GM13976 (cell line): ENCODE measurements at places on chromosomes 5 and 9.

DNA sequence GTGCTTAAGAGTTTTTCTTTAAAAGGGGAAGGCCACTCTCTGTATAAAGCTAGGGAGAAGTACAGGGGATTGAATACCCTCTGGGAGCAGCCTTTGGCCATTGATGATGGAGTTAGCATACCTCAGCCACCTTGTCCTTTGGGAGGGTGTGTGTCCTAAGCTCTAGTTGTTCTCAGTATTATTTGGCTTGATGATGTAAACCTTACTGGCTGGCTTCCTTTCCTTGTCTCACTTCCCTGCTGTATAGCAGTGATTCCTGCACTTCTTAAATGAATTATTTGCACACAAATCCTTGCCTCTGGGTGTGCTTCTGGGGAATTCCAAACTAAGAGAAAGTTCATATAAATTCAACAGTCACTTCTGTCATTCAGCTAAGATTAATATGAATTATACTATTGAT is 234.9 kb upstream of the RIOK2 start:
- DNase-seq: no peak

DNA sequence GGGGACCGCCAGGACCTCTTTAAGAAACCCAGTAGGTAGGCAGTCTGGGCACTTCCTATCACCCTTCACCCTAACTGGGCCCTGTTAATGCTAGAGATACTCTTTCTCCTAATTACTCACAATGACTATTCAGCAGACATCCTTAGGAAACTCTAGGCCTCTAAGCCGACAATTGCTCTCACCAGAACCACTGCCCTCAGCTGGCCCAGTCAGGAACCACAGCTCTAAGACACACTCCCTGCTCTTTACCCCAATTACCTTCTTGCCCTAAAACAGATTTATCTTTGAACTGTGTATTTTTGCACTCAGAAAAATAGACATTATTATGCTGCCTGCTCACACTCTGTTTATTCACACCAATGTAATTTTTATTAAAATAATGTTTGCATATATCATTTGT is 432.6 kb upstream of the SLC30A5 start:
- peak; percentile 31 for DNase-seq

GRCh38 chr5:109907189-109907588 is 217.5 kb downstream of the MAN2A1 start:
- DNase-seq: no peak

GRCh38 chr9:17191082-17191481 is 56.2 kb downstream of the CNTLN start:
- no peak for DNase-seq

DNA sequence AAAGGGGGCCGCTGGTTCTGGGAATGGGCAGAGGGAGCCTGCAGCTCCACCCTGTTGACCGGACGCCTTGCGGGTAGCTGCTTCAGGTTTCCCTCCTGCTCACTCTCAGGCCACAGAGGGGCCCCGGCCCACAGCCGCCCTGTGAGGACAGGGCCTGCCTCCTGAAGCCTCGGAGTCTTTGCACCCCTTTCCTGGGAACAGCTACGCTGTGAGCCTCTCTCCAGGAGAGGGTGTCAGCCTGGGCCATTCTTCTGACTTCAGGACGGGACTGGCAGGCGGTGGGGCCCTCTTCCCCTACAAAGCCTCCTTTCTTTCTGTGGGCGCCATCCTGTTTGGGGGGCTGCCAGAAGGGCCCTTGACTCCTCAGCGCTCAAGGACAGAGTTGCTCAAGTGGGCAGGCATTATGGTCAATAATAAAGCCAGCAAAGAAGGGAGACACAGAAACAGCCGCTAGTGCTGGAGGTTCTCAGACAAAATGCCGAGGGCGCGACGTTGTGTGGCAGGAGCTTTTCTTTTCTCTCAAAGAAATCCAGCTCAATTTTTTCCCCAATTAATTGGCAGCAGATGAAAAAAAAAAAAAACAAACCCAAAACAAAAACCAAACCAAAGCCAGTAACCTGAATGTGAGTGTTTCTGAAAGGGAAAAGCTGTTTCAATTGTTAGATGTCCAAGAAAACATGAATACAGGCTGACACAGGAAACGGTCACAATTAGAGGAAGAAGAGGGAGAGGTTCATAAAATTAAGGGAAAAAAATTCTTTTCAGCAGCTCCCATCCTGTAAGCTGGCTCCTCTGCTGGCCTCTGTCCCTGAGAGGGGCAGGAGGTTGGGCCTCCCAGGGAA is 12.8 kb upstream of the SLC25A51 start:
- DNase-seq: no peak

DNA sequence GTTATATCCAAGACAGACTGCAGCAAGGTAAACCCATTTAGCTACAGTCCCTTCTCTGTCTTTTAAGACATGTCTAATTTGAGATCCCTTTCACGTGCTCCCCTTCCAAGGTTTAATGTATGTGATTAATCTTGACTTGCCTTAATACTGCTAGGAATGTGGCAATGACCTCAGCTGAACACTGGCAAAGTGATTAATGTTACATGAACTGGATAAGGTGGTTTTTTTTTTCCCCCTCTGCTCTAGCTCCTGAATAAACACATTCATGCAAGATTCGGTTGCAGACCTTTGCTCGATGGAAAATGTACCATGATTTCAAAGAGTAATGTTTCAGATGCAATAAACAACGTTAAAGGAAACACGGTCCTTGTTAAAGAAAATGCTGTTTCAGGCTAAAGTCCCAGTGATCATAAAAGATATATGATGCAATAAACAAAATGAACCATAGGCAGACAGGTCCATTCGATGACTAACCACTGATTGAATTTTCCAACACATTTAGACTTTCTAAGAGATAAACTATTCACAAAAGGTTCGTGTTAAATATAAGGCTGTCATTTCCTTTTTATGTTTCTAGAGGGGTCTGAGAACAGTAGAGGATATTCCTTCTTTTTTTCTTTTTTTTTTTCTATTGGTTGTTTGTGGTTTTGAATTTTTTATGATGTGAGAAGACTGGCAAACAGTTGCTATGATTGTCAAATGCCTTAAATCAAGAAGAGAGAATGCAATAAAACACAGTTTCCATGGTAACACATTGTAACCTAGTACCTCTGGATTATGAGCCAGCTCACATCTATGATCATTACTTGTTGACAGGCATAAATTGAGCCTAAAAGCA is 44.7 kb upstream of the ZNF608 start:
- DNase-seq: no peak
